ENCODE measurements at places on chromosomes 5 and 9. TPM values are rescaled to one million over a fixed set of nuclear protein-coding genes. Genes with fewer than 3 reads are reported as not detected.

The CARTPT gene
- not detected for total RNA-seq

The KLHL3 gene
- 0.44 TPM for total RNA-seq

The ST8SIA4 gene
- 0.23 TPM for total RNA-seq

The CSF1R gene
- total RNA-seq = 0.22 TPM

The TPRN gene
- total RNA-seq = 11.0 TPM

The ZFP2 gene
- 0.06 TPM for total RNA-seq

The CENPK gene
- total RNA-seq = 30.9 TPM

The SAPCD2 gene
- 22.3 TPM for total RNA-seq

The PCDHA1 gene
- 0.29 TPM for total RNA-seq

The HTR1A gene
- not detected for total RNA-seq

The STK32A gene
- 0.24 TPM for total RNA-seq

The TIFAB gene
- total RNA-seq = not detected

The TOR4A gene
- total RNA-seq = 27.5 TPM

The TAF11L5 gene
- not detected for total RNA-seq

The LRRC70 gene
- total RNA-seq = not detected

The QRFP gene
- not detected for total RNA-seq

The EIF4EBP3 gene
- total RNA-seq = 3.0 TPM

The RASEF gene
- 7.2 TPM for total RNA-seq

The FAM13B gene
- total RNA-seq = 11.3 TPM

The SPINK7 gene
- not detected for total RNA-seq

The CTNND2 gene
- not detected for total RNA-seq

Data from A549 treated with Hydrocortisone at 1 μM for 4 hours (cell line).